AG09309 (cell line): ENCODE measurements at places on chromosomes 4 and X.

- no peak for DNase-seq
Measured at GRCh38 chr4:1403177-1403583, 3.1 kb downstream of the NKX1-1 start.

DNA sequence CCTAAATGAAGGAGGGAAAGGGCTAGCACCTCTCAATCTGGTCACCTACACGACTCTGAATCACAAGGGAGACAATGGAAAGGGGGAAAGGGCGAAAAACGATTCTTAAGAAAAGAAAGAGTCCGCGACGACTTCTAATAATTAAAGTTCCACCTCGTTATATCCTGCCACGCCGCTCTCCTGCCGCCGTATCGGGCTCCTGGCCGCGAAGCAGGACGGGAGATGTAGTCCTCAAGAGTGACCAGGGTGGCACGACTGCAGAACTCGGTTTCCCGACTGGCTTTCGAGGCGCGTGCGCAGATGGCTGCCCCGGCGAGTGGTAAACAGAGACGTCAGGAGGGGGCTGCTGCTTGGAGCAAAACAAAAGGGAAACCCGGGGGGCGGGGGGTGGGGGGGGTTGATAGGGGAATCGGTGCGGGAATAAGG, at the start of gene FOXO4:
FOXO4 (plus strand) TSS at position 297 of the 426 bp plus-strand sequence. CDS start 678 bp downstream, outside the sequence.
- peak; percentile 27 for DNase-seq

DNA sequence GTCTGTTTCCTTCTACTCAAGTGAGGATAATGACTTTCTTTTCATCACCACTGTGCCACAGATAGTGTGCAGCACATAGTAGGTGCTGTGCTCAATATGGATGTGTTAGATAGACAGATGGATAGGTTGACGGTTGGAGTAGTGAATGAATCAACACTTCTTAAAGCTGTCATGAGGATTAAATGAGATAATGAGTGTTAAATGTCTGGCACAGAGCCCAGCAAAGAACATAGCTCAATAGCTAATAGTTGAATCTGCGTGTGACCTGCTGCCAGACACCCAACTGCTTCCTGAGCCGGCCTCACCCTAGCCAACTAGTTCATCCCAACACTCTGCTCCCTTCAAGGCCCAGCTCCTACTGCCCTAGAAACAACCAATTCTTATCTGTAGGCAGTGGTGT, 67.7 kb upstream of the PJA1 start:
- no peak for DNase-seq

- no peak for DNase-seq
Measured at GRCh38 chrX:136380010-136380769, 79.4 kb downstream of the ADGRG4 start.

- DNase-seq, result no peak
Measured at GRCh38 chr4:1463088-1463926, 57.1 kb upstream of the NKX1-1 start.

- DNase-seq, result no peak
Measured at GRCh38 chr4:90845777-90846176, 718.6 kb downstream of the CCSER1 start.

GRCh38 chrX:2682565-2683177, 8.4 kb upstream of the CD99 start:
- no peak for DNase-seq

DNA sequence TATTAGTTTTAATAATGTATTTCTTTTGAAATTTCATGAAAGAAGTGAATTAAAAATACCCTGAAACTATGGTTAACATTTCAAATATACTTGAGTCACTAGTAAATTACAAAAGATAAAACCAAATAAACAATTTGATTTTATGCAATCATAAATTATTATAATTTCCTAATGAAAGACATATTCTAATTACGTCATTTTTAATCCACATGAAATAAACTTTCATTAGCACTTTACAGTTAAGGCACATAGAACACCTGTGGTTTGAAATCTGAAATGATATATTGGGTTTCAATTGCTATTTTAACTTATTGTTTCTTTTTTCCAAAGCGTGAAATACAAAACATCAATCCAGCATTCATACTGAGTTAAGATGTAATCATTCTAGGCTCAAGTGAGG, 1492.5 kb upstream of the PABPC4L start:
- DNase-seq, result no peak

DNA sequence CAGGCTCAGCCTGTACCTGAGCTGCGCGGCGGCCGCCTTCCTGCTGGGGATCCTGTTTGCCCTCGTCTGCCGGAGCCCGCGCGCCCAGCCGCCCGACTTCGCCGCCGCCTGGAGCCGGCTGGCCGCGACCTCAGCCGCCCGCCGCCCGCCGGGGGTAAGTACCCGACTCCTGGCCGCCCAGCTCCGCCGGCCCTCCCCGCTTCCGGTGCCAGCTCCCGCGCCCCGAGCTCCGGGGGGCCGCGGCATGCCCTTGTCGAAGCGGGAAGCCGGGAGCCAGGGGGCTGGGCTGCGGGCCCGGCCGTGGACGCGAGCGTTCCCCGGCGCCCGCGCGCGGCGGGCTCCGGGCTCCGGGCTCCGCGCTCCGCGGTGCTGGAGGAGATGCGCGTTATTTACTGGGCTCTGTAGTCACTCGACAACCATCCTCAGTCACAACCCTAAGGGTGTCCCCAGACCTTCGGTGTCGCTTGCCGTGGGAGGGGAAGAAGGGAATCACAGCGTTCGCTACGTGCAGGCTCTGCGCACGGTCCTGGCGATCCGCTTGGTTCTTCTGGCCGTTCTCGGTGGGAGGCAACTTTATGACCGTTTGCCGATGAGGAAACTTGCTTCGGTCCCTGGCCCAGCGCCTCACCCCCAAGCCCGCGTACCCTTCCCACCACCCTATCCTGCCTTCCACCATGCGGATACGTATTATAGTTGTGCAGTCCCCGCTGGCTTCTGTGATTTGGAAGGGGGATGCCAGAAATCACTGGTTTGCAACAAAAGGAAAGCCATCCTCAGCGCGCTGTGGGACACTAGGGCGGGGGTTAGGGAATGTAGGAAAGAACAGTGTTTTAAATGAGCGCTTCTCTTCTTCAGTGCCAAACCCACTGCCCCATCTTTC, 944 bp downstream of the SNX25 start:
- no peak for DNase-seq

- DNase-seq, result no peak
Measured at GRCh38 chr4:147057611-147058190, 112.0 kb upstream of the TTC29 start.

GRCh38 chr4:177287255-177287654, 22.4 kb upstream of the NEIL3 start:
- no peak for DNase-seq

- no peak for DNase-seq
Measured at GRCh38 chrX:112865464-112866025, 24.9 kb upstream of the AMOT start.

DNA sequence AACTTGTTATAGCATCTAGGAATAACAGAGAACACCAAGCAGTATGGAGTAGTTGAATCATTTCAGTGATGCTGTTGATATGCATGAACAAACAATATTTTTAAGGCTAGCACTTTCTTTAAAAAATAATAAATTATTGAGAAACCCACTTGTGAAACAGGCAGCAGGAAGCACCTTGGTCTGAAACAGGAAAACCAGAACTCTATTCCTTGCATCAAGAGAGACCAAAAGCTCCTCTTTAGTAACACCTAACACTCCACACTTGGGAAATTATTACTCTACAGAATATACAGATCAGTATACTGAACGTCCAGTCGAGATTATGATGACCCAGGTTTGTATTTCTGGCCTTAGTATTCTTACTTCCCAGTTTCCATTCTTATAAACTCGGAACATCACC, 129.0 kb downstream of the ARAP2 start:
- DNase-seq, result no peak

DNA sequence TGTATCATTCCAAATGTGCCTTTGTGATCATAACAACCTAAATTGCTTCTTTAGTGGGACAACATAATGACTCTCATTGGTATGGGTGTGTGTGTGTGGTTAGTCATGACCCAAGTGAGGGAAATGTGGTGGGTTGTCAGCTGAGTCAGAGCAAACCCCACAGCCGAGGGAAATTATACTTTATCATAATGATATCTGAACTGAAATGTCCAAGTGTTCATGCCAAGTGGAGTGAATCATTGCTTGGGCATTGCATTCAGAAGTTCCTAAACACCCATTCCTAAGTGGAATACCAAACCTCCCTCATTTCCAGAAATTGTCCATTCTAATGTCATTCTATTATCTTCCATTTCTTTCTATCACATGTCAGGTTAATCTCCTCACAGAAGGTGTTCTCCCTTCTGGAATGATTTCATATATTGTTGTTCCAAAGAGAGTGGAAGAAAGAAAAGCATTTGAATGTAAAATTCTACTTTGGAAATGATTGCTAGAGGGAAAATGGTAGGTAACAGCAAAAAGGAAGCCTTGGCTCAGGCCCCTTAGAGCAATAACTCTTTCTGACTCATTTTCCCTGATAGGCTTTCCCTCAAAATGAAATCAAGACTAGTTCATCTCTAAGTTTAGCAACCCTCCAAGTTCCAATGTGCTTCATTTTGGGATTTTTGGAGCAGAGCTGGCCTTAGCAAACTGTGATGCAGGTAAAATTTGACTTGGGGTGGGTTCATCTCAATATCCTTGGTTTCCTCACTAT, 230.7 kb upstream of the KCNIP4 start:
- peak; percentile 73 for DNase-seq

GRCh38 chrX:132795181-132795580, 163.2 kb downstream of the HS6ST2 start:
- no peak for DNase-seq

DNA sequence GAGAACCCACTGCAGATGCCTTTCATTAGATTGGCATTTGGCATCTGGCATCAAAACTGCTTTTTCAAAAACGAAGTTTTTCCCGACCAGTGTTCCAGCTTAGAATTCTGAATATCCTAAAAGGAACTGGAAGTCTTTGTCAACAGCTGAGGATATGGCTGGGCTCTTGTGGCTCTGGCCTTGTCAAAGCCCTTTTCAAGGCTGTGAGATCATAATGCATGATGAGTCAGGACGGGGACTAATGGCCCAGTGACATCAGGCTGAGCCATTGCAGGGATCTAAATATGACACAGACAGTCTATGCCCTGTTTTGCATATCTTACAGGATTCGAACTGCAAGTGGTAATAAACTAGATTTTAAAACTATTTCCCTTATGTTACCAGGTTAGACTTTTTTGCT, 306.4 kb downstream of the PTTG2 start:
- DNase-seq, result no peak

DNA sequence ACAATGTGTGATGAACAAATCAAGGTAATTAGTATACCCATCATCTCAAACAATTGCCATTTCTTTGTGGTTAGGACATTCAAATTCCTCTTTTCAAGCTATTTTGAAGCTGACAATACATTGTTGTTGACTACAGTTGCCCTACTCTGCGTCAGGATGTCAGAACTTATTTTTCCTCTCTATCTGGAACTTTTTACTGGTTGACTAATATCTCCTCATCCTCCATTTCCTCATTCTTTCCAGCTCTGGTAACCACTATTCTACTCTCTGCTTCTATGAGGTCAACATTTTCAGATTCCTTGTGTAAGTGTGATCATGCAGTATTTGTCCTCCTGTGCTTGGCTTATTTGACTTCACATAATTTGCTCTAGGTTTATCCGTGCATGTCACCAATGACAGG, 240.5 kb upstream of the HS3ST1 start:
- no peak for DNase-seq

DNA sequence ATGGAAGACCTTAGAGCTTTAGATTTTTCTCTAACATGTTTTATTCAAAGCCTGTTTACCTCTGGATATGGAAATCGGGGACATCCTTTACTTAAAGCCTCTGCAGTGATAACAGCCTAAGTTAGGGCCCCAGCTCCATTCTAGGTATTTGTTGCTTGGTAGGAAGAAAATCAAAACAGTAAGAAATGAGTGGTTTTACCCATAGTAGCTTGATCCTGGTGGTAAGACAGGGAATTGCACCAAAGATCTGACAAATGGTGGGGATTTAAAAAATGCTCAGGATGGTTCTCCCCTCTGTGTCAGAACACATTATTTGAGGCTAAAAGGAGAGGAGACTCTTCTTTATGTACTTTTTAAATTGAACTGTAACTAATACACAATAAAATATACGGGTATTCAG, 52.4 kb downstream of the AFF2 start:
- no peak for DNase-seq

DNA sequence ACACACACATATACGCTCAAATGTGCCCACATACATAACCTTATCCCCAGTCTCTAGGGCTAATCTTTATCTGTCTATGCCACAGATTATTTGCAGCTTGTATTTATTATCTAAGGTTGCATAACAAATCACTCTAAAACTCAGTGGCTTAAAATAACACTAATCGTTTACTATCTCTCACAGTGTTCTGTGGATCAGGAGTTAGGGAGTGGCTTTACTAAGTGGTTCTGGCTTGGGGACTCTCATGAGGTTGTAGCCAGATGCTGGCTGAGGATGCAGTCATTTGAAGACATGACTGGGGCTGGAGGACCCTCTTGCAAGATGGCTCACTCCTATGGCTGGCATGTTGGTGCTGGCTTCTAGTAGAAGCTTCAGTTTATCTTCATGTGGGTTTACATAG, 68.5 kb upstream of the LNX1 start:
- DNase-seq, result no peak

DNA sequence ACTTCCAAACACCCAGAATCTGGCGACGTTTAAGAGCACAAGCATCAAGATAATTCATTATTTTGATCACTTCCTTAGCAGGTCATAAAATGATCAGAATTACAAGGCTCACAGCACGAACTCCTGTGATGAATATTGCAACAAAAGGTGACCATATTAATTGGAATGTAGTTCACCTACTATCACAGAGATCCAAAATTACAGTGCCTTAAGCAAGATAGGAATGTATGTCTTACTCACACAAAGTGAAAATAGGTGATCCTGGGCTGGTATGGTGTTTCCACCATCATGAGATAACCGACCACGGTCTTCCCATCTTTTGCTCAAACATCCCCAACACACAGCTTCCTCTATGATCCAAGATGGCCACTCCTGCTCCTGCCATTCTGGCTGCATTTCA, 131.2 kb downstream of the SCFD2 start:
- no peak for DNase-seq

- DNase-seq, result no peak
Measured at GRCh38 chrX:83508526-83509253, 600 bp downstream of the POU3F4 start.

DNA sequence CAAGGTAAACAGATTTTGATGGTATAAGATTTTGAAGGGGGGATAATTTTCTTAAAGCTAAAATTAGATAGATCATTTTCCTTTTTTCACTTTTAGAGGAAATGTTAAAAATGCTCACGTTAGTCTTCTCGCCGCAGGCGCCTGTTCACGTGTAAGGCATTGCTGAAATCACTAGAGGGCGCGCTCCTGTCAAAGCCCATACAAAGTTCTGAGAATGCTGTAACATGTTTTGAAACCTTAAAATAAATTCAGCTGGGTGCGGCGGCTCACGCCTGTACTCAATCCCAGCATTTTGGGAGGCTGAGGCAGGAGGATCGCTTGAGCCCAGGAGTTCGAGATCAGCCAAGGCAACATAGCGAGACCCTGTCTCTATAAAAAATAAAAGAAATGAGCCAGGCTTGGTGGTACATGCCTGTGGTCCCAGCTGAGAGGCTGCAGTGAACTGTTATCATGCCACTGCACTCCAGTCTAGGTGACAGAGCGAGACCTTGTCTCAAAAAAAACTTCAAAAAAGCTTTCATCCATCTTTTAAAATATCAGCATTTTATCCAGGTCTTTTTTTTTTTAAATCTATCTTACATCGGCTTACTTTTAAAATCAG, 138.0 kb downstream of the RBMX2 start:
- no peak for DNase-seq

- no peak for DNase-seq
Measured at GRCh38 chr4:165410214-165410613, 31.4 kb downstream of the CPE start.
